ENCODE measurements at places on chromosomes 5 and 9.

- no peak for DNase-seq
These were observed 630 bp downstream of the PSMB7 start for GRCh38 chr9:124414612-124415011.

- no peak for DNase-seq
These were observed 78.6 kb upstream of the VCAN start for GRCh38 chr5:83392766-83393503.

DNA sequence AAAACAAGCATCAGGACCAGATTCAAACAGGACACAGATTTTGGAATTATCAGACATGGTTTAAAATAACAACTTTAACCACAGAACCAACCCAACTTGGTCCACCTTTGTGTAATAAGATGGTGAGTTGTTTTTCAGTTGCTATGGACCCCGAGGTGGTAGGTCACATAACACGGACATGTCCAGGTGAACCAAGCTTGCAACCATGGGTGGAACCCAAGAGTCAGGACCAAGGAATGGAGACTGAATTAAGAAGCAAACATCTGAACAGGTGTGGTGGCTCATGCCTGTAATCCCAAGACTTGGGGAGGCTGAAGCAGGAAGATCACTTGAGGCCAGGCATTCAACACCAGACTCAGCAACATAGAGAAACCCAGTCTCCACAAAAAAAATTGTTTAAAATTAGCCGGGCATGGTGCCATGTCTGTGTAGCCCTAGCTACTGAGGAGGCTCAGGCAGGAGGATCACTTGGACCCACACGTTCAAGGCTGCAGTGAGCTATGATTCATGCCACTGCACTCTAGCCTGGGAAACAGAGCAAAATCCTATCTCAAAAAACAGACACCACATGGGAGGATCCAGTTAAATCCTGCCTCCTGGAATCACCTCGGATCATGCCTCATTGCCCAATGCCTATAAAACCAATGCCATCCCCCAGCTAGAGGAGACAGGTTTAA is 10.6 kb downstream of the PTBP3 start:
- no peak for DNase-seq

DNA sequence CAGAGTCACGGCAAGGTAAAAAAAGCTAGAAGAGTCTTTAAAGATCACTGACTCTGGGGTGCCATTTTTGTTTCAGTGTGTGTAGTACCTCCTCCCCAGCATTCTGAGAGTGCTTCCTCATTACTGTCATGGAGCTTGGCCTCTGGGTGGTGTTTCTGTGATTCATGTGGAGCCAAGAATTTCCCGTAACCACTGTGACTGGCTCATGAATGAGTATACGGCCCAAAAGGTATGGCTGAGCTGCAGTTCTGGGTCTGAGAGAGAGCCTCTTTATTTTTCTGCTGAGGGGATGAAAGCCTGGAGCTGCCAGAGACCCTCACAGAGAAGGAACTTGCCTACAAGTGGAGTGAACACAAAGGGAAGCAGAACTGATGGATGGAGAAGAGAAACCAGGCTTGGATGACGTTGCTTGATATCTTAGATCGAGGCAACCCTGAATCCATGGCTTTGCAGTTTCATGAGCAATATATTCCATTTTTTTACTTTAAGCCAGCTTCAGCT is 85.6 kb downstream of the PTTG1 start:
- peak; percentile 26 for DNase-seq

- no peak for DNase-seq
These were observed 1.3 kb downstream of the DNAI1 start for GRCh38 chr9:34459941-34460340.

GRCh38 chr9:35293376-35293964 is 131.7 kb downstream of the UNC13B start:
- DNase-seq: no peak

DNA sequence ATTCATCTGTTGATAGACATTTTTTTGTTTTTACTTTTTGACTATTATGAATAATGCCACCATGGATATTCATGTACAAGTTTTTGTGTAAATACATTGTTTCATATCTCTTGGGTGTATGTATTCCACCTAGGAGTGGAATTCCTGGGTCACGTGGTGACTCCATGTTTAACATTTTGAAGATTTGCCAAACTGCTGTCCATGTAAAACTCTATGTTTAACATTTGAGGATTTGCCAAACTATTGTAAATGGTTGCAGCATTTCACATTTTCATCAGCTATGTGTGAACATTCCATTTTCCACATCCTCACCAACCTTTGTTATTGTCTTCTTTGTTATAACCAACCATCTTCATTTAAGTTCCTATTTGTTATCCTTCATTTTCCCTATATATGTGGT is 12.2 kb downstream of the TMEFF1 start:
- DNase-seq: no peak

DNA sequence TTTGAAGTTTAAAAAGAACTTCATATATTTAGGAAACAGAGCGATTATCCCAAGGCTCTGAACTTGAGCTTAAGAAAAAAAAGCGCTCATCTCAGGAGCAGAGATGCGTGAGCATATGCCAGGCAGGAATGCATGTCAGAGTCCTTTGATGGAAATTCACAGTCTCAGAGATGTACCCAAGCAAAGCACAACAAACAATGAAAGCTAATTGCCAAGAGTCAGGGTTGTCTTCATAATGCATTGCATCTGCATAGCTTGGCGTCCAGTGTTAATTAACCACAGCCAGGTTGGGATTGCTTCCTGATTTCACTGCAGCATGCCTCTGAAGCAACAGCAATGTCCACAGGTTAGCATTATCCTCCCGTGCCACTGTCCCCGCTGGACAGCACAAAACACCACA is 907.0 kb upstream of the DMAC1 start:
- DNase-seq: no peak

Data from adipocyte (in vitro differentiated cells).